Skeletal muscle cell (primary cell): ENCODE measurements at places on chromosomes 5 and 9.
A peak's percentile ranks its signal among the peaks of the same experiment; 100 is the strongest.

DNA sequence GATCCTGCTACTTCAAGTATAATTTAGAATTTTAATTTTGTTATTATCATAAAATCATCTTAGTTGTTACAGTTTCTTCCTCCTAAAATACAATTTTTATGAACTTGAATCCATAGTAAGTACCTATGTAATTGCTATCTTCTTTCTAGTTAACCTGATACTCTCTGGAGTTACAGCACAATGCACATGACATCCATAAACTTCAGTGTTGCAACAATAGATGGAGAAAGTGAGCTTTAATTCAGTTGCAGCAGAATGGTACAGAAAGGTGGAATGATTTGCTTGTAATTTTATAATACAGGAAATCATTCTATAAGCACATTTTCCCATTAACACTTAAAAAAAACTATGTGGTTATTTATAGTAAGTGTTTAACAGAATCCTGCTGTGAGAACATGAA is 372.0 kb downstream of the CDH9 start:
- DNase-seq: no peak

GRCh38 chr9:1273859-1274258 is 223.7 kb downstream of the DMRT2 start:
- DNase-seq: peak; percentile 42

DNA sequence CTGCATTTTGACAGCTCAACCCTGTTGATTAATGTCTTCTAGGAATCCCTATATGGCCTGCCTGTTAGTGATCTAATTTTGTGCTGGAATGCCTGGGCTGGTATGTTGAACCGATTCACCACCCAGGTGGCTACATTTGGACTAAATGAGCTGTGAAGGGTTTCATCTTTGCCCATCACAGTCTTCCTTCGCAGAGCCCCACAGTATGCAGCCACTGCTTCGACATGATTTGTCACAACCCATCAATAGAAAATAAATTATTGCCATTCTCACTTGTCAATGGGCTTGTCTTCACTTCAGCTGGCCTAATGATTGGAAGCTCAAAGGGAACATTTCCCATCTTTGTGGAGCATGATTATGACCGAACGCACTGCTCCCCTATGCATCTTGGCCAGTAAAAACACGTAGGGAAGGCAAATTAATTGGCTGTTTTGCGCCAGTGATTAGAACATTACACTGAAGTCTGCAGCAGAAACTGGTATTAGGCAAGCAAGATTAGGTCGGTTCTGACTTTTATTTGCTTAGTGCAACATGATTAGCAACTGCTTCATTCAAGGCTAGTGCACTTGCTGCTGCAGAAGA is 408.5 kb downstream of the KIAA0825 start:
- no peak for DNase-seq

- DNase-seq: peak; percentile 27
Measured at GRCh38 chr5:55899344-55899743, 48.2 kb downstream of the IL31RA start.

DNA sequence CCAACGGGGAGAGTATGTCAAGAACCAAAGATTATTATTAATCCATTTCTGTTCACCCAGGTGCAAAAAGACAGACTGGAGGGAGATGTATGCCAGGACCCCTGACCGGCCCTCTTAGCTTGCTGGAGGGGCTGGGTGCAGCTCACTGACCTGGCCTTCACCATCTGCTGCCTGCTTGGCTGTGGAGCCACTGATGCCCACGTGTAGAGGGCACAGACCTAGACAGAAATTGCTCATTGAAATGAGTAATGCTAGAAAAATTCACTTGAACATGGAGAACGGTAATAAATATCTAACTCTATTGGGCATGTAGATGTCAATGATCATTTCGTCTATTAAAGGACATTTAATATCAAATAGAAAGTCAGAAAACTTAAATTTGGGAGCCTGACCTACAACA is 58.8 kb upstream of the ERCC6L2 start:
- no peak for DNase-seq

GRCh38 chr5:113156271-113156877 is 179.8 kb downstream of the DCP2 start:
- no peak for DNase-seq

DNA sequence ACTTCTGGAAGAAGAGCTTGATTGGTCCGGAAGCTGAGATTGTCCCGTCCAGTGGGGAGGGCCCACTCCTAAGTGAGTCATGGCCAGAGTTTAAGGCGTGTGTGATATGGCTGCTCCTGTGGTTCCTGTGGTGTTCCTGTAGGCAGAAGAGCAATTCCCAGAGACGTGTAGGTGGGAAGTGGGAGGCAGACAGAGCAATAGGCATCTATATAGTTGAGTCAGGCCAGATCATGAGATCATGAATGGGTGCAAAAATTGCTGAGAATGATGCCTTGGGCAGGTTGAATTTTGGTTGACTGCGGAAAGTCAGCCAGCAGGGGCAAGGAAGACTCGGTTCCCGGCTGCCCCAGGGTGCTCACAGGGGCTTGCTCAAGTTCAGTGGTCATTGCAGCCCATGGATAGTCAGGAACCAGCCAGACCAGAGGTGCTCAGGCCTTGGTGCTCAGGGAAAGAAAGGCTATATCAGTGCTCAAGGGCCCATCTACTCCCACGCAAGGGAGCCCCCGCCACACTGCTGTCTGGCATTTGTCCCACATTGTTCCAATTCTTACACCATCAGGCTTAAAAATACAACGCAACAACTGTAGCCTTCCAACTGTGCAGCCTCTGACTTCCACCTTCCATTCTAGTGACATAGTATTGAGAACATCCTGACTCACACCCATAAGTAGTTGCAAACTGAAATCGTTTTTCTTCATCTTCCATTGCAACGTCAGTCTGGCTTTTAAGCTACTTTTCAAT is 21.0 kb upstream of the GSN start:
- peak; percentile 89 for DNase-seq

DNA sequence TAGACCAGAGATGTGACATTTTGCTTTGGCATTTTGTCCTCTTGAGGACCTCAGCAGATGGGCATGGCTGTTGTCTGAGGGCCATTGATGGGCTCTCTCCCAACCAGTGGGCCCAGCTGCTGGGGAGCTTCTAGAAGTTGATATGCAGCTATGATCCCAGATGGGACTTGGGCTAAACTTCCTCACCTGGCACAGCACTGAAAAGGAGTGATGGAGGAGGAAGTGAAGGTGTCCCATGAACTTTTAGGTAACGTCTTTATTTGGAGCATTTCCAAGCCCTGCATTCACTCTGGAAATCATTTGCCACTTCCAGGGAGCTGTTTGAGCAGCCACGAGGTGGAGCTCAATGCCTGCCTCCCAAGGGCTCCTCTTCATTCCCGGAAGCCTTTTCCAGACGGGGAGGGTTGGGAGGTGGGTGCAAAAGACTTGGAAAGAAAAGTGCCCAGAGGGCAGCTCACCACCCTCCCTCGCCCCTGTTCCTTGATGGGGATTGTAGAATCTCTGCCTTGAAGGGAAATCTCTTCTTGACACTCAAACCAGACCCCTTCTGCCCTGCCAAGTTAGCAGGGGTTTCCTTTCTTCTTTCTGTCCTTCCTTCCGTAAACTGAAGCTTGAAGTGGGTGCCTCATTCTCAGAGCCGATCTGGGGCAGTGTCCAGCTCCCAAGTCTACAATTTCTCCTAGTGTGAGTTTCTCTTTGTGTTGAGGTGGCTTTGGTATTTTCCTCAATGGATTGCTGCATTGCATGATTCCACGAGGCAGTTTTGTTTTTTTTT is 18.1 kb upstream of the NEUROG1 start:
- DNase-seq: no peak

GRCh38 chr5:158538506-158539074 is 561.1 kb downstream of the EBF1 start:
- no peak for DNase-seq

GRCh38 chr9:127528422-127529251 is 77.3 kb downstream of the LRSAM1 start:
- no peak for DNase-seq

- DNase-seq: no peak
Measured at GRCh38 chr5:163535290-163535689, 29.9 kb downstream of the MAT2B start.

GRCh38 chr9:110156902-110157301 is 51.1 kb downstream of the C9orf152 start:
- DNase-seq: no peak

DNA sequence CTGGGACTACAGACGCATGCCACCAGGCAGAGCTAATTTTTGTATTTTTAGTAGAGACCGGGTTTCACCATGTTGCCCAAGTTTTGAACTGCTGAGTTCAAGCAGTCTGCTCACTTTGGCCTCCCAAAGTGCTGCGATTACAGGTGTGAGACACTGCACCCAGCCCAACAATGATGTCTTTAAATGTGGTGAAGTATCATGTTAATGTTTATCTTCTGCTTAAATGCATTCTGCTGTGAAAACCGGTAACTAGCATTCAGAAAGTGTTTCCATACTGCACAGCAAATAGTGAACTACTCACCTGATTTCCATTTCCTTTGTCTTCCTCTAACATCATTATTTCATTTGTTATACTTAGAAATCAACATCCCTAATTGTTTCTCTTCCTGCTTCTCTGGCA is 264.0 kb upstream of the ITGA1 start:
- DNase-seq: no peak

DNA sequence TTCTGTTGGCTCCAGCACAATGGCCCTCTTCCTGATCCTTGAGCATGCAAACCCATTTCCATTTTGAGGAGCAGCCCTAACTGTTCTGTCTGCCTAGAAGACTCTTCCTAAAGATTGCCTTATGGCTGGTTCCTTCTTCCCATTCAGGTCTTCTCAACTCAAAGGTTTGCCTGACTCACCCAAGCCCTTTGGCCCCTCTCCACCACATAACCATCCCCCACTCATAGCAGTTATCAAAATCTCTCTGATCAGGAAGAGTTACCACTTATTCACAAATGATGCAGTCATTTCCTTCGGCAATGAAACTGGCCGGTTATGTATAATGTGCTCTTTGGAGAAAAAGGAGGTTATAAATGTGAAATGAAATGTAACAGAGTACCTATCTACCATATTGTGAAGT is 8.9 kb upstream of the POU4F3 start:
- DNase-seq: no peak

DNA sequence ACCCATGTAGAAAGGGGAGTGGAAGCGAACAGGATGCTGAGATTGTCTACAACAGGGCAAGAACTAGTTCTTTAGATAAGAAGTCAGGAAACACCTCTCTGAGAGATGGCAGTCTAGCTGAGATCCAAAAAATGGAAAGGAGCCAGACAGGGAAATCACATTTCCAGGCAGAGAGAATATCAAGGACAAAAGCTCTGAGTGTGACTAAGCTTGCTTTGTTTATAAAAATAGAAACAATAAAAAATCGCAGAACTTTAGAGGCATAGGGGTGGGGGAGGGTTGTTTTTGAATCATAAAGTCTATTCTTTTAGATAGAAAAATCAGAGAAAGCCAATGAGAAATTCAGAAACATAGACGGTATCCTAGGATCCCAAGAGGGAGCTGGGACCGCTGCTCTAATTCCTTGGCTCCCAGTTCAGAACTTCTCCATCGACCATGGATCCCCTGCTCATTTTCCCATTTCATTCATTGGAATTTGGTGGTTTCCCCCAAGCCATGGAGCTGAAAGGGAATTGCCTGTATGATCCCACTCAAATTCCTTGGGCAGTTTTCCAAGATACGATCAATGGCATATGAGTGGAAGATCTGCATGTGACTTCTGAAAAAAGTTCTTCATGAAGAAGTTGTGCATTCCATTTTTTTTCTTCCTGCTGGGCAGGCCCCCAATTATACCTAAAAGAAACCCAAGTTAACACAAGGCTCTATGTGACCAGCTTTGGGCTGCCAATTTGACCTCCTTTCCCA is 182.0 kb downstream of the GRIA1 start:
- no peak for DNase-seq

- DNase-seq: no peak
Measured at GRCh38 chr5:67085616-67086015, 111.0 kb downstream of the CD180 start.

DNA sequence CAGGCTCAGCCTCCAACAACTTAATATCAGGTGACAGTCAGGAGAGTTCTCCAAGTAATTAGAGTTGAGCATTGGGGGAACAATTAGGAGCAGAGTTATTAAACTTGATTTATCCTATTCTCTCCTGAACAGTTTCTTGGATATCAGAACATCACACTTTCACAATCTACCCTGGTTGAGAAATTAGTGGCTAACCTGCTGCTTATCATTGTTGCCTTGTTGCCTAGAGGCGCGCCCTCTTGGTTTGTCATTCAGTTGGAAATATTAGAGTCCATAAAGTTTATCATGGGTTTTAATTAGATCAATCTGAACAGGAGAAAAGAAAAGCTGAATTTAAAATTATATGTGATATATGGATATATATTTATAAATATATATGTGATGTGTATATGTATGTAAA is 291.1 kb downstream of the CCDC171 start:
- DNase-seq: no peak

DNA sequence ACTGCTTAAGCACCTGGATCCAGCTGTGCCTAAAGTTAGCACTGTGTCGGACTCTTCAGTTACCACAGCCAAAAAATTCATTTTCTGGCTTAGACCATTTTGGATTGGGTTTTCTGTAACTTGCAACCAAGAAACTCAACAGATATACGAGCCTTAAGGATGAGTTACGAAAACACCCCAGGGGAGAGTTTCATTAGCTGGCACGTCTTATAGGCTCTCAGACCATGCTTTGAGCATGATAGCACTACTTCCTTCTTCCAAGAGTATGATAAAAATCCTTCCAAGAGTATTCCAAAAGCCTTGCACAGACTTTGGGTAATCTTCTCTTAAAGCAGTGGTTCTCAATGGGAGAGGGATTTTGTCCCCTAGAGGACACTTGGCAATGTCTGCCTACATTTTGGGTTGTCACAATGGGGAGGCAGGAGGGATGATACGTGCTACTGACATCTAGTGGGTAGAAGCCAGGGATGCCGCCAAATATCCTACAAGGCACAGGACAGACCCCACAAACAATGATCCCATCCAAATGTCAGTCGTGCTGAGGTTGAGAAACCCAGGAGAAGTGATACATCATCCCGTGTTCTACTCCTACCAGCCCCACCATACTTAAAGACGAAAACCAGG is 64.8 kb downstream of the SMIM23 start:
- no peak for DNase-seq

- DNase-seq: no peak
Measured at GRCh38 chr5:146832985-146833732, 45.4 kb downstream of the PPP2R2B start.
